ENCODE measurements at places on chromosomes 5 and 9.

- DNase-seq = peak; percentile 27
These were observed 656.5 kb downstream of the TLE1 start for GRCh38 chr9:81032831-81033230.

GRCh38 chr5:36242534-36243485, 1.1 kb upstream of the NADK2 start:
- no peak for DNase-seq

GRCh38 chr5:6700685-6701355, 12.4 kb upstream of the TENT4A start:
- no peak for DNase-seq

GRCh38 chr5:110663525-110663924, 62.9 kb downstream of the TMEM232 start:
- no peak for DNase-seq

GRCh38 chr5:112614285-112614684, 123.4 kb upstream of the APC start:
- no peak for DNase-seq

DNA sequence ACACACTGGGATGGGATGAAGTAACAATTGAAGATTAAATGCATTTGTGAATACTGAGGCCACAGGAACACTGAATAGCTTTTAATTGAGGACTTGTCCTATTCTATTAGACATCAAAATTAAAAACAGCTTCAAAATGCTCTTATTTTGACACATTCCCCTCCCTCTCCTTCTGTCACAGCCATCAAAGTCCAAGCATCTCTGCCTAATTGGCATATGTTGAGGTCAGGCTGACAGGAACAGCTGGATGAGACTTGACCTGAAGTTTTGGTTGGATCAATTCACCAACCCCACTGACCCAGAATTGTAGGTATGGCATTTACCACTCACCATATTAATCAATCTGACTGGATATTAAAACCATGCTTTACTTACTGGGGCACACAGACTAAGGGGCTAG, 96.3 kb downstream of the PTCH1 start:
- no peak for DNase-seq

DNA sequence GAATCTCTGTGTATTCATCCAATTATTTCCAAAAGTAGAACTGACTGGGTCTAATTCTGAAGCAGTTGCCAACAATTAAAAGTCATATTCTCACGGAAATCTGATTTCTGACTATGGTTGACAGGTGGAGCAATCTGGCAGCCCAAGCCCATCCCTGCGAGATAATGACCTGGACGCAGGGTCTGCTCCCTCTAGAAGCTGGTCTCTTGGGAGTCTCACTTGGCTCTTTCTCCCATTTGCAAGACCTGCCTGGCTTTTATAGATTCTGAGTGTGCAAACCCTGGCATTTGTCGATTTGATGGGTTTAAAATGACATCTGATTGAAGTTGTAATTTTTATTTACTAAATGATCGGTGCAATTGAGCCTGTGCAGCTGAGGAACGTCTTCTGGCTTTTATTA, 49.4 kb upstream of the NEURL1B start:
- DNase-seq = no peak

DNA sequence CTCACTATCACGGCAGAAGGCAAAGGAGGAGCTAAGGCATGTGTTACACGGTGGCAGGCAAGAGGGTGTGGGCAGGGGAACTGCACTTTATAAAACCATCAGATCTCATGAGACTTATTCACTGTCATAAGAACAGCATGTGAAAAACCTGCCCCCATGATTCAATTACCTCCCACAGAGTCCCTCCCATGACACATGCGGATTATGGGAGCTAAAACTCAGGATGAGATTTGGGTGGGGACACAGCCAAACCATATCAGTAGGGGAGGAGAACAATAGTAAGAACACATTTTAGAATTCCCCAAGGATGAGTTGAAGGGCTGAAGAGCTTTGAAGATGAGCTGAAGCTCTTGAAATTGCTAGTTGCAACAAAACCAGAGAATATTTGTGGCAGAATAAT, 287.9 kb downstream of the SMARCA2 start:
- no peak for DNase-seq

DNA sequence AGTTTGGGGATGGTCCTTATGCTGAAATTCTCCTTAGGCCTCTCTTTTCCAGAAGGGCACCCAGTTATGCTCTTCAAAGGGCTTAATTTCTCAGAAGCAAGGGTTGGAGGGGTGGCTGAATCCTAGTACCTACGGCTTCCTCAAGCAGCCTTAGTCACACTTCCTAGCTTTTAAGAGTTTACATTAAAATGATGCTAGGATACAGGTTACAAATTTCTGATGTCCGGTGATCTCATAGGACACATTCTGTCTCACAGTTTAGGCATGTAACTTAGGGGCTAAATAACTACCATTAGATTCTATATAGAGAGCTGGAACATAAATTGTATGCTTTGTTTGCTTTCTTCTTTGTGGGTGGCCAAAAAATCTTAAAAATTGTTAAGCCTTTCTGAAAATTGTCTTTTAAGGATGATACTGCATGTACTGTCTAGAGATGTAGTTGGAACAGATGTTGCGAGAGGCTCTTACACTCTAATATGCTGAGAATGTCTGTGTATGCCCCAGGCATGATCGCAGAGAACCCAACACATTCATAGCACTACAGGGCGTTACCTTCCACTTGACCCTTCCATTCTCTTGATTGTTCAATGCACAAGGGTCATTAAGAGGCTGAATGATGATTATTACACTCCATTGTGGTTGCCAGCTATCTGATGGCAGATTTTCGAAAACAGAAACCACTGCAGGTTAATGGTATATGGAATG, 139.1 kb downstream of the TMEM38B start:
- no peak for DNase-seq

GRCh38 chr5:78283105-78283504, 11.4 kb downstream of the AP3B1 start:
- no peak for DNase-seq

DNA sequence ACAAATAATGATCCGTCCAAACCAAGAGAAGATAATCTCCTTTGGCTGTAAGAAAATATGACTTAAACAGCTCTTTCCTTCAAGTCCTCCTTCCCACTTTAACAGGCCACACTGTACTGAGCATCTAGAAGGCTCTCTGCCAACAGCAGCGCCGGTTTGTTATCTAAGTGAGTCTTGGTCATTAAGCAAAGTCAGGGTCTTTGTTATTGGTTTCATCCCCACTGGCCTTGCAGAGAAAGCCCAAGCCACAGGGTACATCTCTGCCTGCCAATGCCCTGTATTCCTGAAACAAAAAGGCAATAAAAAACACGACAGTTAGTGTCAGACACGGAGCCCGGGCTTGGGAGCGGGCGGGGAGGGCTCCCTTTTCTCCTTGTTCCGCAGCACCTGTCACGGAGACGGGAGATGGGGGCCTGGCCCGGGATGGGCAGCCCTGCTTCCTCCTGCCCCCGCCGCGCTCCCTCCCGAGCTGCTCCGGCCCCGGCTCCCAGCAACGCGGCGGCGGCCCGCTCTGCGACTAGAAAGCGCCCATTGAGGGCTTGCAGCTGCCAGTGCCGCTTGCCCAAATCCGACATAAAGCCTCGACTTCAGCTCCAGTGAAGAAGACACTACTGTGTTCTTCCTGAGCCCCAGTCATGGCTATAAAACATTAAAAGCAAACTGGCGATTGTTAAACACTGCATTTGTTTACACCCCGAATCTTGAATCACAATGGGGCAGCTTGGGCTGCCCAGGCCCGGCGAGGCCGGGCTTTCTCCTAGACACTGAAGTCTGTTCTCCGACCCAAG, 28.1 kb upstream of the PIK3R1 start:
- no peak for DNase-seq
